Retinal pigment epithelial cell (primary cell): ENCODE measurements at places on chromosomes 5 and 9.

GRCh38 chr9:133602277-133602676 is 6.9 kb downstream of the FAM163B start:
- DNase-seq, result no peak

DNA sequence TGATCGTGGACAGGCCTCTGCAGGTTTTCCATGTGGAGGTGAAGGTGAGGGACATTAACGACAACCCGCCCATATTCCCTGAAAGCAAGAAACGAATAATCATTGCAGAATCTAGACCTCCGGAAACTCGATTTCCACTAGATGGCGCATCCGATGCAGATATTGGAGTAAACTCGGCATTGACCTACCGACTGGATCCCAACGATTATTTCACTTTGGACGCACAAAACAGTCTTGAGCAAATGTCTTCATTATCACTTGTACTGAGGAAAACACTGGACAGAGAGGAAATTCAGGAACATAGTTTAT is 621 bp downstream of the PCDHA13 start:
- no peak for DNase-seq

DNA sequence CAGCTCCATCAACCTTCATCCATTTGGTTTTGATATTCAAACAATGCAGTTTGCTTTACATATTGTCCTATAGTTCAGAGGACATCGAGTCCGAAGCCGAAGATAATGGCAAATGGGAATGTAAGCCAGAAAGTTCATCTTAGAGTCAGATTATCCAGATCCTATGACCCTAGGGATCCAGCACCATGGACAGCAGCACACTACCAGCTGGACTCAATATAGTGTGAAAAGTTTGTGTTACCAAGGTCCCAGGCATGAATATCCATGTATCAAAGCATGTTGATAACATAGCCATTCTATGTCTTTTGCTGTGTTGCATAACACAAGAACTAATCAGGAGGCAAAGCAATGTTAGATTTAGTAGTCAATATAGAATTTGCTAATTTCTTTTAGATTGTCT is 46.3 kb downstream of the FSTL4 start:
- DNase-seq, result no peak

DNA sequence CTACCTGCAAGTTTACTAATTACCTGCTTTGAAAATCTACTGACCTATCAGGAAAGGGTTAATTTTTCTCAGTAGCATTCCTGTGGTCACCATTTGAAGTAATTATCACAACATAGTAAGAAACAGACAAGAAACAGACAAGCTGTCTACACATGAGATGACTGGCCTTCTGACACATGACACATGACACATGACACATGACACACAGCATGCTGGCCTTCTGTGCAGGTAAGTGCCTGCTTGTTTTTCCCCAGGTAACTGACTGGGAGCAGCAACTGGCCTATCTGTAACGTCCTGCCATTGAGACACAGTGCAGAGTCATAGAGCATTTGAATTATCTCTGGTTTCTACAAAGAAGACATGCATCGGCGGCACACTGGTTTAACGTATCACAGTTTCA is 222.4 kb downstream of the CTNND2 start:
- no peak for DNase-seq

DNA sequence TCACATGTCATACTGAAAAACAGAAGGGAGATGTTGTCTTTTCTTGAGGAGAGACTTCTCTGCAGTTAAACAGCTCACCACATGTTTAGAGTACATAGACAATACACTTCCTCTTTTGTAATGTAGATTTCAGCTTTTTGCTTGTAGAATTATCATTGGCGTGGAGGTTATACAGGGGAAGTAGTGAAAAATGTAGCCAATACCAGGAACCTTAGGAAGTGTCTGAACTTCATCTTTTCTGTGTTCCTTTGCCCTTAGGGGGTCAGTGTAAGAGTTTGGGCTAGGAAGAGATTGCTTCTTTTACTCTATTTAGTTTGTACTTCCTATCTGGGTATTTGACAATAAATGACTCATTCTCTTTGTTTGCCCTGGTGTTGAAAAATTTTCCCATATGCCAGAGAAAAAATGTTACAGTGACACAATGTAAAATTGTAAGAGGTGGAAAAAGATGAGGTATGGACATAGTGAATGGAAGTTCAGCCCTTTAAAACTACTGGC is 21.0 kb upstream of the CDKN2B start:
- DNase-seq, result no peak

GRCh38 chr5:81838307-81838906 is 87.5 kb upstream of the SSBP2 start:
- DNase-seq, result no peak

GRCh38 chr9:89983411-89983810 is 378.6 kb downstream of the GADD45G start:
- DNase-seq, result no peak

DNA sequence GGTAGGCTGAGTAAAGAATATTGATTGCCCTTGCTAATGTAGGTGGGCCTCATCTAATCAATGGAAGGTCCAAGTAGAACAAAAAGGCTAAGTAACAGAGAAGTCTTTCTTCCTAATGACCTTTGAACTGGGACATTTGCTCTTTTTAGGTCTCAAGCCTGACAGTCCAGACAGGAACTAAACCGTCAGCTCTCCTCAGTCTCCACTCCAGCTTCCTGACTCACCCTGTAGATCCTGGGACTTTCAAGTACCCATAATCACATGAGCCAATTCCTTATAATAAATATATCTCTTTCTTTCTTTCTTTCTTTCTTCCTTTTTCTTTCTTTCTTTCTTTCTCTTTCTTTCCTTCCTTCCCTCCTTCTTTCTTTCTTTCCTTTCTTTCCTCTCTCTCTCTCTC is 479.5 kb upstream of the PAPPA start:
- DNase-seq, result no peak

DNA sequence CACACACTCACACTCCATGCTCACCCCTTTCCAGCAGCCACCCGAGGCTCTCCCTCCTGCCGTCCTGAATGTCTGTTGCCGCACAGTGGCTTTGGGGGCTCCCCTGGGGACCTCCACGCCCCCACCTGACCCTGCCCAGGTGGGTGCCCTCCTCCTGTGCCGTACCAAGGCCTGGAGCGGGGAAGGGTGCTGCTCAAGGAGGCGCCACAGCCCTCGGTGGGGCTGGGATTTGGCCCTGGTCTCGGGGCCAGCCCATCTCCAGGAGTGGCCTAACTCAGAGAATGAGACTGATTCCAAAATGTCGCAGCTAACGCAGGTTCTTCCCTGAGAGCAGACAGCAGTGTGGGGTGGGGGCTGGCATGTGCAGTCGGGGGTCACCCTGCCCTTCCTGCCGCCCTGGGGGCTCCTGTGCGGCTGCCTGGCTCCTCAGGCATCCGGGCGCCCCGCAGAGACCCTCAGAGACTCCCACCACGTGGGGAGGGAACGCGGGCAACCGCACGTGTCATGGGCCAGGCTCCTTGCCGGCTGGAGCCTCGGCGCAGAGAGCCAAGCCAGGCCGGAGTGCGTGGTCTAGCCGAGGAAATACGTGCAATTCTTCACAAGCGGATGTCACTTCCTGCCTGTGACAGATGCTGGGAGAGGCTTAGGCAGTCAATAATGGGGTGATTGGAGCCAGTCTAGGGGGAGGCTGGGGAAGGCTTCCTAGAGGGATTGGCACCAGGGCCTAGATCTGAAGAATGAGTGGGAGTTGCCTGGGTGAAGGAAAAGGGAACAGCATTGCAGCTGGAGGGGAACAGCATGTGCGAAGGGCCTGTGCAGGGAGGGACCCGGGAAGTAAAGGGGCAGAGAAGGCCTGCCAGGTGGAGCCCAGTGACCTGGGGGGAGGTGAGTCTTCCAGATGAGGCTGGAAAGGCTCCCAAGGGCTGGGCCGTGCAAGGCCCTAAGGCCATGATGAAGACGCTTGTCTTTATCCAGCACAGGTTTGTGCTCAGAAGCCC is 44.1 kb downstream of the C9orf50 start:
- DNase-seq, result no peak

DNA sequence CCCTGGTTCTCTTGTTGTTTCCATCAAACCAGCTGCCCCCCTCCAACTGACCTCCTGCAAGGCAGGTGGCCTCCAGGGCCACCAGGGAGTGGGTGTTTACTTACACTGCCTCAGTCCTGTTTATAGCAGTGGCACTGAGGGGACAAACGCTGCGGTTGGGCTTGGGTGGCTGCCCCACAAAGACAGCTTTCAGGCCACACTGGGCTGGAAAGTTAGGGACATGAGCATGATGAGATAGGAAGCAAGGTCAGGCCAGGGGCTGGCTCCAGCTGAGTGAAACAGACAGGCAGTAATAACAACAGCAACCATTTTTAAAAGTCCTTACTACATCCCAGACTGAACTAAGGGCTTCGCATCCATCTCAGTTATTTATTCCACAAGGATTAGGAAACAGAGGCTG is 20.6 kb downstream of the BOD1 start:
- DNase-seq, result no peak

DNA sequence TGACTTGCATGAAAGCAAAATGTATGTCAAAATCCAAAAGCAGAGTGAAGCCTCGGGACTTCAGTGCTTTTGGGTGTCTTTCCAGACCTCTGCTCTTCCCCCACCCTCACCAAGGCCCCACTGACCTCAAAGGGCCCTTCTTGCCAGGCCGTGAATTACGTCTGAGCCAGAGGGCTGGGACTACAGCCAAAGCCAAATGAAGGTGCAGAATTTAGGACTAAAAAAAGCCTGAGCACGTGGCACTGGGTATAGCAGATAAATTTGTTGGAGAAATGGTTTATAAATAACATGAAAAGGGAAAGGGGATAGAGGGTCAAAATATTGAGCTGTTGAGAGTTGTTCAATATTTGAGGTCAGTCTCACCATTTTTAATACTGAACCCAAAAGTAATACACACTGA is 163.4 kb downstream of the GHR start:
- DNase-seq, result no peak

DNA sequence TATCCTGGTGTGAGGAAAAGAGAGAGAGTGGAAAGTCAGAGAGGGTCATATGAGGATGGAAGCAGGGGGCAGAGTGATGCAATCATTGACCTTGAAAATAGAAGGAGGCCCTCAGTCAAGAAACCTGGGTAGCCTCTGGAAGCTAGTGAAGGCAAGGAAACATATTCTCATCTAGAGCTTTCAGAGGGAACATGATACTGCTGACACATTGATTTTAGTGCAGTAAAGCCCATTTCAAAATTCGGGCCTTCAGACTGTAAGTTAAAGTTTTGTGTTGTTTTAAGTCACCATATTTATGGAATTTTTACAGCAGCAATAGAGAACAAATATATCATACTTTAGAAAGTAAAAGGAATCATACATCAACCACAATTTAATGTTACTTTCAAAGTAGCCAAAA is 87.0 kb downstream of the ADAMTS19 start:
- DNase-seq, result no peak

DNA sequence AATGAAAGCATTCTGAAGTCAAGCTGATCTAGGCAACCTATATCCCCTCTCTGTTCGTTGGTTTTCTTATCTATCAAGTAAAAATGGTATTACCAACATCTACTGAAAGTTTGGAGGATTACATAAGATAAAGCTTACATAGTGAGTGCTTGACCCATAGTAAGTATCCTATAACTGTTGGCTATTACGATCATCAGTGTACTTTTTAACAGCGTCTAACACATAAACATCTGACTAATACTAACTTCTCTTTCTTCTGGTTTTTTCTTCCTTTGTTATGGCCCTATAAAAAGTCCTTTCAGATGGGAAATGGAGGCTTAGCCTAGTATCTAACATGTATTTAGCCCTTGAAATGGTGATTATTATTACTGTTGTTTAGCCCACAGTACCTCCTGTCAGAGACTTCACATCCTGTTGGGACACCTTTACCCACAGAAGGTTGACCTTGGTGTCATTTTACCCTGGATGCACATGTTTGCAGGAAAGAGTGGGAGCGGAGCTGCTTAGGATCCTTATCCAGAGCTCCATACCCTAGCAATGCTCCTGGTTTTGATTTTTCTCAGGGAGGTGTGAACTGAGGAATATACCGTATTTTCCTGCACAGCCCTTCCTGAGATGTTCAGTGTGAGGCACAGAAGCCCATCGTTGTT is 6.0 kb downstream of the INSYN2B start:
- DNase-seq, result no peak

- DNase-seq, result peak; percentile 0
Observed at GRCh38 chr9:34929506-34930102, 28.5 kb upstream of the PHF24 start.

DNA sequence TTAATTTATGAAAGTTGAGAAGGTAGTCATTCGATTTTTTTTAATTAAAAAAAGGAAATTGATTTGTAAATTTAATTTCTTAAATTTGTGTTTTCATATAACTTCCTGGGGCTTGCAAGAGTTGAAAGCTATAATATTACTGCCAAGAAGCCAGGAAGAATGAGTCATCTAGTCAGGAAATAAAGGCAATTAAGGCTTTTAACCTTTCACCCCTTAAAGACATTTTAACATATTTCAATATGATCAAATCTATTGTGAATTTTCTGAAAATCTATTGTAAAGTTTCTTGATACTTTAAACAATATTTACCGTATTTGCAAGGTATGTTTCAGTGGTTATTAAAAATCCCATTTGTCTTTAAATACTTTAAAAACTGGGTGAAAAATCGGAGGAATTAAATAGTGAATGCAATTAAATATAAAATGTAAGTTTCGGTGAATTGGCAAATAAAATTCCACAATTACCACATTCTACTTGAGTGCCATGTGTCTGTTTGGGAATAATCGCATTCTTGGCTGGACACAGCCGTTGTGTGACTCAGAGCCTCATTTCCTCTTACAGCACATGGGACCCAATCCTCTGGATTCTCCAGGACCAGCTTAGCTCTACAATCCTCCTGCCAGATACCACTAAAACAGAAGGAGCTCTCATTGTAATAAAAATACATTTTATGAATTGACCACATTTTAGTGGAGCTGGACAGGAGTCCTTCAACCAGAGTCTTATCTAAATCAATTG is 310.7 kb downstream of the HCN1 start:
- peak; percentile 99 for DNase-seq

DNA sequence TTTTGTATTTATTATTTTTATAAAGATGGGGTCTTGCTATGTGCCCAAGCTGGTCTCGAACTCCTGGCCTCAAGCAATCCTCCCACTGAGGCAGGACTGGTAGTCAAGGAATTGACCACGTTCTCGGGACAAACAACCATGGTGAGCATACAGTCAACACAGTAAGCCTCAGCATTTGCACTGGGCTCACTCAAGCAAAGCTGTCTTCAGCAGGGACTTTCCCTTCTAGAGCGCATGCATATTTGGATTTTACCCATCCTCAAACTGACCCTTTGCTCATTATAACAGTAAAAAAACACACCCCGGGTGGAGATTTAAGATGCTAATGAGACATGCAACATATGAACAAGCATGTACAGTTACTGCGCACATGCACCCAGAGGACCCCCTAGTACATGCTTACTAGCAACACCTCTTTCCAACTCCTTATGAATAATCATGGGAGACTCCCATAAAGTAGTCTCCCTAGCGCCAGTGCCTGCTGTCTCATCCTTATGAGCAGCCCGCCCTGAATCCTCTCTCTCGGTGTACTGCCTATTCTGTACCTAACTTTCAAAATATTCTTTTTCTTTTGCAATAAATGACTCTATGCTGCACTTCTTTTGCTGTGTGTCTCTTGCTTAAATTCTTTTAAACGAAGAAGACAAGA is 41.5 kb downstream of the C5orf22 start:
- DNase-seq, result no peak
